ENCODE measurements at places on chromosomes 12 and 14. TPM values are rescaled to one million over a fixed set of nuclear protein-coding genes. Genes with fewer than 3 reads are reported as not detected.

DNA sequence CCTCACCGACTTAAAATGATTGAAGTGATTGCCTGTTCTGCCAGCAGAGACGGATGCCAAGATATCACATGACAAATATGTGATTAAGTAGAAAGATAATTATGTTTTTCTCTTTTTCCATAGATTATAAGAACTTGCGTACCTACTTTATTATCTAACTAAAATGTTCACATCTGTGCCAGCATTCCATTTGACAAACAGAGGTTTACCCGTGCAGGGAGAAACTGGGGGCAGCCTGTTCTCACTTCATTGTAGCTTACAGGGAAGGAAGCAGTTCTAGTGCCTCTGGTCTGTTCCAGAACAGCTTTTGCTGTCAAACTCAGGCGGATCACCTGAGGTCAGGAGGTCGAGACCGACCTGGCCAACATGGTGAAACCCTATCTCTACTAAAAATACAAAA, 29.6 kb downstream of the CCDC62 start:
- DNase-seq, result no peak

GRCh38 chr12:113260127-113260526, 38.9 kb downstream of the TPCN1 start:
- no peak for DNase-seq

- no peak for DNase-seq
These were observed 16.1 kb downstream of the BIN2 start for GRCh38 chr12:51307655-51308593.

- DNase-seq, result no peak
These were observed 69.1 kb downstream of the TMEM260 start for GRCh38 chr14:56648508-56649301.

DNA sequence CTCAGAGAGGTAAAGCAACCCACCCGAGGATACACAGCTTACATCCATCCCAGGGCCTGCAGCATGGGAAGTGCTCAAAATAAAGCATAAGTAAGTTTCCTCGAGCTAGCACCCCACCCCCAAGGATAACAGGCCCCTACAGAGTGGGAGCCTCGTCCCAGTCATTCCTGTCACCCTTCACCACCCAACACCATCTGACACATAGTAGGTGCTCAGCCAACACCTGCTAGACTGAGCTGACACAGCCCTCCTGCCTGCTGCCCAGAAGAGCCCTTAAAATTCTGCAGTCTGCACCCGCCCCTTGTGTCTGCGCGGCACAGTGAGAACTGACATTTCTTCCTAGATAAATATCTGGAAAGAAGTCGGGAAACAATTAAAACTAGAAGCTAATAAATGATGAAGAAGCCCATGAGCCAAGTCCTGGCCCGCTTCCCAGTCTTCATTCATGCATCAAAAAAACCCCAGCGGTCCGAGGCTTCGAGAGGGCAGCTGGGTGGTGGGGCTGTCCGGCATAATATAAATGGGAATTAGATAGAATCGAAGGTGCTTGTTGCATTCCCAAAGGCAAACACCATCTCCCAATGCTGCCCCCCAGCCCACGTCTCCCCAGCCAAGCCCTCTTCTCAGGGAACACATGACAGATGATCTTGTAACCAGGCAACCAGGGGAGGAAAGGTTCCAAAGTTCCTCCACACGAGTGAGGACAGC, 76.2 kb downstream of the BCL11B start:
- DNase-seq, result no peak

DNA sequence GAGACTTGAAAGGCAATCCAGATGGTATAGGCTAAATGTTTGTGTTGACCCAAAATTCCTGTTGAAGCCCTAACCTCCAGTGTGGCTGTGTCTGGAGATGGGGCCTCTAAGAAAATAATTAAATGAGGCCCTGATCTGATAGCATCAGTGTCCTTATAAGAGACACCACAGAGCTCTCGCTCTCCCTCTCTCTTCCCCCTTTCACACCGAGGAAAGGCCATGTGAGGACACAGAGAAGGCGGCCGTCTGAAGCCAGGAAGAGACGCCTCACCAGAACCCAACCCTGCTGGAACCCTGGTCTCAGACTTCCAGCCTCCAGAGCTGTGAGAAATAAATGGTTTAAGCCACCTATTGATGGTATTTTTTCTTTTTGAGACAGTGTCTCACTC, 87.5 kb downstream of the SCARB1 start:
- no peak for DNase-seq

GRCh38 chr14:52080808-52081755, 12.2 kb upstream of the NID2 start:
- no peak for DNase-seq

The CABP1 gene
- 5.6 TPM for polyA plus RNA-seq

The RNASE3 gene
- polyA plus RNA-seq, result not detected

The BHLHE41 gene
- 3.3 TPM for polyA plus RNA-seq
